Skin of body (tissue), 3 donors: ENCODE measurements at places on chromosomes 16 and 17. TPM values are rescaled to one million over a fixed set of nuclear protein-coding genes. Genes with fewer than 3 reads are reported as not detected.
A peak's percentile ranks its signal among the peaks of the same experiment; 100 is the strongest.

The PYDC1 gene
- 2.8 TPM for total RNA-seq

The C17orf78 gene
- total RNA-seq: not detected

The EXOC3L1 gene
- total RNA-seq: 1.7 TPM

The TBC1D3C gene
- total RNA-seq: not detected

The FNDC8 gene
- total RNA-seq: not detected

GRCh38 chr16:83312718-83313245 lies 495.0 kb upstream of the HSBP1 start:
- no peak for DNase-seq

DNA sequence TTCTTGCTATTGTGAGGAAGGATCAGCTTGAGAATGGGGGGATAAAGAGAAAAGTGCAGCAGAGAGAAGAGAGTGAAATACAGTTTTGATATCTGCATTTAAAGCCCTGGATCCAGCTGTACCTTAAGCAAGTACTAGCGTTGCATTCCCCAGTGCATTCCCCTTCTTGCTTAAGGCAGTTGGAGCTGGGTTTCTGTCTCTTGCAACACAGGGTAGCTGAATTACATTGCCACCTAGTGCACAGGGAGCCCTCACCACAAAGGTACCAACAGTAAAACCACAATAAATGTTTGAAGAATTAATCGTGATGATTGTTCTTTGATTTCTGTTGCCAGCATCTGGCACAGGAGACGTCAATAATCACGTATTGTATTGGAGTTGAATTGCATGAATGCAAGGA lies 588.7 kb downstream of the RBFOX1 start:
- no peak for DNase-seq

- peak; percentile 62 for DNase-seq
Measured at GRCh38 chr17:66523378-66524200, 221.2 kb downstream of the PRKCA start.

GRCh38 chr17:36188891-36189306 lies 7.7 kb downstream of the CCL3L1 start:
- DNase-seq: peak; percentile 44

GRCh38 chr17:34225046-34225445 lies 30.0 kb upstream of the CCL2 start:
- DNase-seq: no peak

GRCh38 chr17:33436321-33436720 lies 143.2 kb upstream of the ASIC2 start:
- DNase-seq: no peak

DNA sequence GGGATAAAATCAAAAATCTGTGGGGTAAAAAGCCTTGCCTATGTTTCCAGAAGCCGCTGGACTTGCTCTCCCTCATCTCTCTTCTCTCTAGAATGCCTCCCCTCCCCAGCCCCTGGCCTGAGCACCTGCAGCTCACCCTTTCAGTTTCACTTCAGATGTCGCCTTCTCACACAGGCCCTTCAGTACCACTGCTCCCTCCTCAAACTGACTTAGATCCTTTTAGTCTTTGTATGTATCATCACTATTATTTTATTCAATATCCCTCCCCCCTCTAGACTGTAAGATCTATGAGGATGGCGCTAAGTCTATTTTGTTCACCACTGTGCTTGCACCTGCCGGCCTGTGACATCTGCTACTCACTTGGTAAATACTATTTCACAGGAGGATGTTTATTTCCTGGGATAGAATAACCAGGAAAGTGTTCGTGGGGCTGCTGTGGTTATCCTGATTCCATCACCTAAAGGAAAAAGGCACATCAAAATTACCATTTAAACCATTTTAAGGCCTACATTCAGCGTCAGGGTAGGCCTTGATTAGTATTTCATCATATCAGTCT lies 122.3 kb downstream of the MRTFB start:
- no peak for DNase-seq

- DNase-seq: no peak
Measured at GRCh38 chr16:4414187-4414917, 2.0 kb downstream of the CORO7 start.

DNA sequence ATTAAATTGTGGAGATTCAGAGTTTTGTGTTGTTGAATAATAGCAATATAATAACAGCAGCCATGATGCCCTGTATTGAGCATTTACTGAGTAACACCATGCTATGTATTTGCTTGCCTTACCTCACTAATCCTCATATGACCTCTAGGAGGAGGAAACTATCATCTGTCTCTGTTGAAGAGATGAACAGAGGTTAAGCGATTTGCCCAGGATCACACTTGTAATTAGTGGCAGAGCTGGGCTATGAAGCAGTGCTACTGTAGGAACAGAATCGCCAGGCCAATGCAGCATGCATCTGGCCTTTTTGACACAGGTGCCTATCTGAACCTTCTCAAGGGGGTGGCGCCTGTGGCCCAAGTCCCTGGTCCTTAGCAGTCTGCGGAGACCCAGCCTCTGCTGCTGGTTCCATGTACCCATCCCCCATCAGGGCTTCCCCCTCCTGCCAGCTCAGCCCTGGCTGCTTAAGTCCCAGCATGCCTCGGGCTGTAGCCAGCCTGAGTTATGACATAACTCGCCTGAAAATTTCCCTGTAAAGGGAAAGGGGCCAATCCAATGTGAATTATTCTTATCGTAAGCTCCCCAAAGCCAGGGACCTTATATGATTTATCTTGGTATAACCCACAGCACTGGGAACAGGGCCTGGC lies 50.4 kb upstream of the HS3ST2 start:
- no peak for DNase-seq

GRCh38 chr17:75153780-75154194 lies 525 bp downstream of the JPT1 start:
- DNase-seq: no peak

DNA sequence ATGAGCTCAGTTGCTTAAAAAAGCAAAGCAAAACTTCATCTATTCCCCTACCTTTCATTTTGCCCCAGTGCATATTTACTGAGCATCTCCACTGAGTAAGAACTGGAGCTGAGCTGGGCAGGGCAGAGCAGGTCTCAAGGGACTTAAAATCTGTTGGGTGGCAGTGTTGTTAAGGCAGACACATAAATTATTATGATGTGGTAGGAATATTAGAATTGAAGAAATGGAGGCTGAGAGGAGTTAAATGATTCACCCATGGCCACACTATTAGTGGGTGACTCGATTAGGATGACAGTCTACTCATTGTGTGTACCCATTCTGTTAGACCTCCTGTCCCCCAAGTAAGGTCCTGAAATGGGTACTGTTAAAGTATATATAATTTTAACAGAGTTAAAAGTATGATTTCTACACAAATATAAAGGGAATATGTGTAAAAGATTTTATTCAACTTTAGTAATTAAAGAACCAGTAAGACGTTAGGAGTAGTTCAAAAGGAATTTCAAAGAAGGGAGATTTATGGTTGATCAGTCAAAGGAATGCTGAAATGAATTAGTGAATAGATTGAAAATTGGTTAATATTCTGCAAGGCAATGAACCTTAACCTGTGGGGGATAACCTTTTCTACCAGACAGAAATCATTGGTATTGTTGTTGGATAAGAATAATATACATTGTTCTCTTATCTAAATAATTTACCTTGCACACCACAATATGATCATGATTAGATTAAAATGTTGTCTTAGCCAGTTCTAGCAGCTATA lies 17.5 kb downstream of the ITGB3 start:
- no peak for DNase-seq

GRCh38 chr17:20236578-20237227 lies 227.5 kb downstream of the SPECC1 start:
- DNase-seq: no peak

GRCh38 chr16:578870-579405 lies 9.2 kb downstream of the PIGQ start:
- DNase-seq: no peak
